WERI-Rb-1 (cell line): ENCODE measurements at places on chromosomes 5 and 9.
A peak's percentile ranks its signal among the peaks of the same experiment; 100 is the strongest.

DNA sequence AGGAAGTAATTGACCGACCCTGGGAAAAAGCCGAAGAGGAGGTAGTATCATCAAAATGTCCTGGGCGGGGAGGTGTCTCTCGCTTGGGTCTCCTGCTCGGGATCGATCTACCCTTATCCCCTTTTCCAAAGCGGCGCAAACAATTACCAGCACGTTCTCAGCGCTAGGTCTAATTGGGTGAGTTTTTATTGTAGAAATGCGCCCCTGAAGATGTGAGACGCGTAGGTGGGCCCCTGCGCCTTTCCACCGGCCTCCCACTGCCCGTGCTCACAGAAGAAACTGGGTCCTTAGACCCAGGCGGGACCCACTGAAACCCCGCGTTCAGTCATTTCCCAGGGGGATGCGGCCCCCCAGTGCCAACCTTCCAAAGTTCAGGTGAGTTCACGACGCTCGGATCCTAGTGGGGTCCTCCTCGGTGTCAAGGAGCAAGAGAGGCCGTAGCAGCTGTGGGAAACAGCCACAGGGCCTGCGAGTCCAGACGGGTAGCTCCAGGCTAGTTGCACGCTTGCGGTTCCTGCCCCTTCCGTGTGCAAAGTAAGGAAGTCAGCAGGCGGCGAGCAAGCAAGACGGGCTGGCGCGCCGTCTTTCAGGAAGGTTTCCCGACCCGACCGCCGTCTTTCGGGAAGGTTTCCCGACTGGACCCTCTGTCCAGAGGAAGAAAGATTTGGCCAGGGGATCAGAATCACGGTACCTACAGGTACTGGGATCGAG is 1.5 kb downstream of the SMIM32 start:
- DNase-seq = peak; percentile 32

DNA sequence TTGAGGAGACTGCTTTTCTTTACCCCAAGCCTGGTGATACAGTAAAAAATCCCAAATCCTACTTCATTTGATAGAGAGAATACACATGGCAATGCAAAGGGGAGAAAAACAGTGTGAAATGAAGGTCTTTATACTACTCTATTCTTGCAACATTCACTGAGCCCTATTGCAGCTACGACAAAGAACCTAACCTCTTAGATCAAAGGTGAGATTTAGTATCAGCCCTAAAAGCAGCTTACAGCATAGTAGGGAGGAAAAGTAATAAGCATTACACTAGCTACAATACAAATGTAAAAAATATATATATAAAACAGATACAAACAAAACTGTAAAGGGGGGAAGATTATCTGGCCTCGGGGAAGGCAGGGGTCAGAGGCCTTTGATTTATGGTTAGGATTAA is 147.1 kb downstream of the MAPKAP1 start:
- DNase-seq = no peak

DNA sequence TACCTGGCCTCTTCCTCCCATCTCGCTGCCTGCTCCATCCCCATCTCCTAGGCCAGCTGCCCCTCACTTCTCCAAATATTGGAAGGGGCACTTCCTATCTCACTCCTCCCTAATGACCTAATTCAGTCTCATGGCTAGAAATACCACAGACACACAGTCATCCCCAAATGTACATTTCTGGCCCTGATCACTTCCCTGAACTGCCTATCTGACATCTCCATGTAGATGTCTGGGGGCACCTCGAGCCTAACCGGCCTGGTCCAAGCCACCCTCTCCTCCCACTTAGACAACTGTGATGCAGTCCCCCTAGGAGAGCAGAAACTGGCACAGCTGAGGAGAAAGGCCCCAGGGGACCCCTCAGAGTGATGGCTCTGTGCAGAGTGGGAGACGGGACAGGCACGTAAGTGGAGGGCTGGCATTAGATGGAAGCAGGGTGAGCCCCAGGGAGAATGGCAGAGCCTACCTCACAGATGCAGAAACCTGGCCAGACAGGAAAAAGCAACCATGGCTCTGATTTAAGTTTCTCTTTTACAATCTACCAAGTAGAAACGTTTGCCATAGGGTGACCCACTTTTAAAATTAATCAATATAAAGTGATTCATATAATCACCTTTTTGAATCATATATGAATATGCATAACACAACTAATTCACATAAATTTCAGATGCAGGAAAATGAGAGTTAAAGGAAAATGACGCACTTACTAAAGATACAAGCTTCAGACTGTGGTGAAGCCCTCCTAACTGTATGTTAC is 22.1 kb downstream of the CAMSAP1 start:
- no peak for DNase-seq

DNA sequence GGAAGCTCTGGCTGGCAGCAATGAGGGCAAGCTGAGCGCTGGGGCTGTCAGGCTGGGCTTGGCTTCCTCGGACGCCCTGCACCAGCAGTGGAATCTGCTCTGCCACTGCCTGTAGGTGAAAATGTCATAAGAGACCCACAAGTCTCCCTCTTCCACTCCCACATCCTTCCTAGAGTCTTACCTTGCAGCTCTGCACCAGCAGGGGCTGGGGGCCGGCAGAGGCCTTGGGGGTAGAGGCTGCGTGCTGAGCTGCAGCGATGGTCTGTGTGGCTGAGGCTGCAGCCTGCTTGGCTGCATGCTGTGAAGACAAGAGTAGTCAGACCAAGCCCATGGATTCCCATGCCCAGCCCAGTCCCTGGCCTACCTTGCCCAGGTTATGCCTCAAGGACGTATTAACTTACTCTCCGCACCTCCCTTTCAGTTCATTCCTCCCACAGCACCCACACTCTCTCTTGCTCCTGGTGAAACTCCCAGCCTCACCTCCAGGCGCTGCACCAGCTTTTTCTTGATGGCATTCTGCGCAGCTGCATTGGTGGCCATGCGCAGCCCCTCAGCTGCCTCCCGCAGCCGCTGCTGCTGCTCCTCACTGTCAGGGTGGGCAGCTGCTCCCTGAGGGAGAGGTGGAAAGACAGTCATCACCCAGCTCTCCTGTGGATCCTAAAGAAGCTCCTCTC is 17.3 kb downstream of the TLN1 start:
- no peak for DNase-seq

DNA sequence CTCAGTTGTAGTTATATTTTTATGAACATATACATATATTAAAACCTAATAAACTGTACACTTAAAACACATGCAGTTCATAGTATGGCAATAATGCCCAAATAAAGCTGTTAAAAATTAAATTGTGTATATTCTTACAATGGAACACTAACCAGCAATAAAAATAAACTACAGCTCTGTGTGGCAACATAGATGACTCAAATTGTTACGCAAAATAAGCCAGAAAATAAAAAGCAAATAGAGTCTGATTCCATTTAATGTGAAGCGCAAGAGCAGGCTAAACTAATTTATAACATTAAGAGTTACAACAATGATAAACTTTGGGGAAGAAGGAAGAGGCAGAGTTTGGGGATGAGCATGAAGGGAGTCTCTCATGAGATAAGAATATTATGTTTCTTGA is 597.3 kb downstream of the TLE1 start:
- DNase-seq = no peak

GRCh38 chr5:112077180-112077579 is 320.2 kb upstream of the NREP start:
- DNase-seq = no peak

- DNase-seq = no peak
Measured at GRCh38 chr9:3863111-3863528, 337.3 kb upstream of the RFX3 start.

DNA sequence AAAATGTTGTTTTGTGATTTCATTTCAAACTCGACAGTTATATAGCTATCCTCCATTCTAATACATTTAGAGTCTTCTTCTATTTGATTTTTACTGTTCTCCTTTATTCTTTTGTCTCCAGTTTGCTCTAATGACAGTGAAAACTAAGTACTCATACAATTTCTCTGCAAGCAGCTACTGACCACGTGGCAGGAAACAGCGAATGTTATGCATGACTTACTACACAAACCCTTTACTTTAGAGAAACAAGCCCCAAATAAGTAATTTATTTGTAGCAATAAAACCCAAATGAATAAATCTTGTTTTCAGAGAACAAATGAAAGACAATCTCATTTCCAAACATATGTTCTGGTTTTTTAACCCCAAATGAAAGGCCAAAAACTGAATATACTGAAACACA is 41.9 kb downstream of the CDH6 start:
- no peak for DNase-seq

DNA sequence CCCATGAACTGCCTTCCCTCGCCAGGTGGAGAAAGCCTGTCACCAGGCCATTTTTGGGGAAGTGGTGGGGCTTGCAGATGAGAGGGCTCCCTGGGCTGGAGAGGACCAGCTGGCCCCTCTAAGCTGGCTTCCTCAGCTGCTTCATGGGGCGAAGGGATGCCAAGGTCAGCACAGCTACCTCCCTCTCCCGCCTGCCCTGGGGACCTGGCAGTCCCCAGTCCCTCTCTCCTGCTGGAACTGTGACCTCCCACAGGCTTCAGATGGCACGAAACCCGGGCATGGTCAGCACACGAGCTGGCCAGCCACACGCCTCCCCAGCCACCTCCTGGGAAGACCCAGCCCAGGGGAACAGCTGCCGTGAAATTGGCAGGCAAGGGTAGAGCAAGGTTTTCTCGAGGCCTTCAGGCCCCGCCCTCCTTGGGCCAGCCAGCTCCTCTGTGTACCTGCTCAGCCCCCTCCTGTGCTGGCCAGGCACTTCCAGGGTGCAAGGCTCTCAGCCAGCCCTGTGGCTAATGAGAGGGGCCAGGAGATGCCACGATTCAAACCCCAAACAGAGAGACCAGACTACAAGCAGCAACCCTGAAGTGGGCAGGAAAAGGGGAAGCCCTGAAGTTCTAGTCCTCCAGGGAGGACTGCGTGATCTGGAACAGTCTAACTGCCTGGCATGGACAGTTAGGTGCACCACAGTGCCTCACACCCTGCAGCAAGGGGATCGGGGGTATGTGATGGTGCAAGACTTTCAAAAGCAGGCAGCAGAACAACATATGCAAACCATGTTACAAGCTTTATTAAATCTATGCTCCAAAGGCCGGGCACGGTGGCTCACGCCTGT is 12.9 kb downstream of the PLPP7 start:
- DNase-seq = no peak

GRCh38 chr9:69748304-69748703 is 11.5 kb downstream of the PTAR1 start:
- DNase-seq = no peak

DNA sequence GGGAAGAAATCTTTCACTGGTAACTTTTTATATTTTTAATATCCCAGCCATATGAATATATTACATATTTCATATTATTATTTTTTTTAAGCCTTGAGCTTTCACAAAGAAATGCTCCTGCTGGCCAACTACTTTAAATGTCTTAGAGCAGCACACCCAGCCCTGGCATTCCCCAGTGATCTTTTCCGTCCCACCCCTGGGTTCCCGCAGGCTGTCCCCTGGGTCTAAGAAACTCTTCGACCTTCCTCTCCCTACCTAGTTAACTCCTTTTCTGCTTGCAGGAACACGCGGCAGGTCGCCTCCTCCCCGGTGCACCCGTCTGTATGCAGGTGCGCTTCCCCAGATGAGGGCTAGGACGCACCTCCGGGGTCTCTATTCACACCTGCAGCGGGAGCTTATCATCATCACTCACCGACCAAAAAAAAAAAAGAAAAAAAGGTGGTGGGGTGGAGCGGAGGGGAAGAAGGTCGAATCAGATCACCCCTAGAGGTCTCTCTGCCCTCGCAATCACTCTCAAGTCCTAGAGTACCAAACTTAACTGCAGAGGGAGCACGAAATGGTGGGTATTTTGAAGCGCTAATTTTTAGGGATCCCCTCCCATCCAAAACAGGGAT is 696 bp downstream of the ZFP62 start:
- DNase-seq = peak; percentile 15

DNA sequence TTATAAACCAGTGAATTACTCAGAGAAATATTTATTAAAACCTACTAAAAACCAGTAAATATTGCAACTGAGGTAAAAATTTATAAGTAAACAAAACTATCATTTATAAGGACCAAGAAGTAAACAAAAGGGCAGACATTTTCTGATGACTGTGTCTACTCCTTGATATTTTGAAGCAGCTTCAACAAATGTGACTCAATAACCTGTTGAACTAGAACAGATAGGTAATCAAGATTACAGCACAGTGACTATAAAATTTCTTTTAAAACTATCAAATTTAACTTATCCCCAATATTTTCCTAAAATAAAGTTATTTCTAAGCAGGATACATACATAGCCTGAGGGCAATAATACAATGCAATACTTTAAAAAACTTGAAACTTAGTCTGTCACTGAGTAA is 12.8 kb downstream of the ANKRA2 start:
- no peak for DNase-seq

- no peak for DNase-seq
Measured at GRCh38 chr5:138448481-138449398, 9.9 kb downstream of the REEP2 start.

- DNase-seq = no peak
Measured at GRCh38 chr5:107564931-107565372, 105.8 kb downstream of the EFNA5 start.

- no peak for DNase-seq
Measured at GRCh38 chr5:112125903-112126302, 293.2 kb downstream of the EPB41L4A start.

DNA sequence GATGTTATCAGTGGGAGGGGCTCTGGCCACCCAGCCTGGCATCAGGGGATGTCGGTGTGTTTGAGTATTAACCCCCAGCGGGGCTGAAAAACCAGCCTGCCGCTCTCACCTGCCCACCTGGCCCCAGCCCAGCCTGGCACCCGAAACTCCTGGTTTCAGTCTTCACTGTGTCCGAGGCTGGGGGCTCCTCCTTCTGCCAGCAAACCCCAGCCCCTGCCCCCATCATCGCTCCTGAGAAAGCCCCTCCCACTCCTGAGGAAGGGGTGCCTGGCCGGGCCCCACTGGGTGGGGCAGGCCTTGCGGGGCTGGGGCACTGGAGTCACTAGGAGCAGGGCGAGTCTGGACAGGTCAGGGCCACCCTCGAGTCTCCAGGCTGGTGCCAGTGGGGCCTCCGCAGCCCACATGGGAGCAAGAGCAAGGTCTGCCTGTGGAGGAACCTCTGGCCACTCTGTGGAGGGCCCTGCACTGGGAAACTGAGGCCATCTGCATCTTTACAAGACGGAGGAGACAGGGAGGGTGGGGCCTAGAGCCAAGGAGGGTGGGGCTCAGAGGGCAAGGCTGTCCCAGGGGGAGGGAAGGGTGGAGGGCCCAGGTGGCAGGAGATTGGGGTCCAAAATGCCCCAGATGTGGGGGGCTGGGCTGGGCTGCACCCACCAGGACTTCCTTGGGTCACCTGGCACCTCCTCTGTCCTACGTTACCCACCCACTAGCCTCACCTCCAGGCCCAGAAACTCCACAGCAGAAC is 51.5 kb upstream of the NOTCH1 start:
- DNase-seq = no peak

DNA sequence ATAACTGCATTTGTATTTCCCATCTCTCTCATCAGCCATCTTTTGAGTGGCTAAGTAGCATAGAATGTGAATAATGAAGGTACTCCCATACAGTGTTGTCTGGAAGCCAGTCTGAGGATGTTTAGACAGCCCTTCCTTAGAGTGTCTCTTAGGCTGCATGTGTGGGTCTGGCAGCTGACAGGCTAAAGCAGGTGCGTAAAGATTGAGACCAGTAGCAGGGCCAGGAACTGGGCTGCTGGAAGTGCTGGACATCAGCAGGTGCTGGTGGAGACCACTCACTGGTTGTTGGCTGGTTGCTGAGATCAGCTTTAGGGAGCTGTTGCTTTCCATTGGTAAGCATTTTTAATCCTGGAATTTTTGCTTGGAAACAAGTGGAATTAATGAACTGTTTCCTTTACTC is 197.5 kb downstream of the PCSK5 start:
- no peak for DNase-seq

GRCh38 chr9:130172858-130173665 is 858 bp downstream of the NCS1 start:
- DNase-seq = peak; percentile 53
